Activated CD4-positive, alpha-beta memory T cell treated with anti-CD3 and anti-CD28 coated beads for 36 hours (primary cell): ENCODE measurements at places on chromosomes 13 and 19.
A peak's percentile ranks its signal among the peaks of the same experiment; 100 is the strongest.

DNA sequence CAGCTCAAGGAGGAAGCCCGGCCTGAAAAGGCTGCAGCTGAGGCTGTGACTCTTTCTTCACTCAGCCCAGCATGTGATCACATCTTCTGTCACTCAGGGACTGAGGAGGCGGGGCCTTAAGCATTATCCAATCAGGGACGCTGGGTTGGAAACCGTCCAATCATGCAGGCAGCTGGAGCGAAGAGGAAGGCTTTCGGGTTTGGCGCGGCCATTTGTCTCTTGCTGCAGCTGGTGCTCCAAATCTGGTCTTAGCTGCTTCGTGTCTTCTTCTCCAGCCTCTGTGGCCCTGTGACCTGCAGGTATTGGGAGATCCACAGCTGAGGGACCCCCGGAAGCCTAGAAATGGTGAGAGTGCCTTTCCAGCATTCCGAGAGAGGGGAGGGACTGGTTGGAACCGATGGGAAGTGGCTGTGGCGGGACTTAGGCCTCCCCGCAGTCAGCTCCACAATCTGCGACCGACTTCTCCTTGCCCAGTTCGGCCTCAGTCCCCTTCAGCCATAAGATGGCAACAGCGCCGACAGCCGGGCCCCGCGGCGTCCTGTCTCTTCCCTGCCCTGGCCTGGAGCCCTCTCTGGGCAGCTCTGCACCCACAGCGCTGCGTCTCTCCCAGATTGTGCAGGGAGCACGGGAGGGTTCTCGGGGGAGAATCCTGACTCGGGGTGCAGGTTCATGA, at the start of gene ZNF90:
Gene ZNF90 (plus strand): TSS at position 210 of the 673 bp plus-strand sequence. CDS start 133 bp downstream, at position 343.
- DNase-seq = peak; percentile 96

- no peak for DNase-seq
These were observed 24.4 kb upstream of the DCT start for GRCh38 chr13:94503851-94504250.

DNA sequence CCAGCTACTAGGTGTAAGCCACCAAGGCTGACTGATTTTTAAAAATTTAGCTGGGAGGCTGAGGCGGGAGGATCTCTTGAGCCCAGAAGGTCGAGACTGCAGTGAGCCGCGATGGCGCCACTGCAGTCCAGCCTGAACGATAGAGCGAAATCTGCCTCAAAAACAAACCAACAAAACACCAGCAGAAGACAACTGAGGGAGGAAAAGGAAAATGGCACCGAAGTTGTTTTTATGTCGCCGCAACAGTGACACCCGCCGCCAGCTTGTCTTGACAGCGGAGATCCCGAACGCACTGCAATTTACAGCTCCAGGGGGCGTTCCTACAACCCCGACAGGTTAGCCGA, 298 bp upstream of the FAM98C start:
- no peak for DNase-seq

- no peak for DNase-seq
These were observed 62.0 kb upstream of the EDNRB start for GRCh38 chr13:77980592-77980991.

DNA sequence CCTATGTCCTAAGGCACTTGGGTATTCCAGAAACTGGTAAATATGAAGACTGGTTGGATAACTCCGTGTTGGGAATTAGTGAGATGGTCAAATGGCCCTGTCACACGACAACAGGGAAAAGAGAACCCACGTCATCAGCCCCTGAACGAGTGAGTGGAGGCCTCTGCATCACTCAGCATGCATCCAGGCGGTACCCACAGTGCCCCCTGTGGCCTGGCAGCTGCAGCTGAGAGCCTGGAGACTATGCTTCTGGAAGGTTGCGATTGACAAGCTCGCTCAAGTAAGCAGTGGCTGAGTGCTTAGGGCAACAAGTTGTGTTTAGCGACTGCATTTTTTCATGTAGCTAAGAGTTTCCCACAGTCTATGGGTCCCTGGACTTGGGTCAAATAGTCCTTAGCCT, 55.9 kb downstream of the COL4A2 start:
- no peak for DNase-seq

DNA sequence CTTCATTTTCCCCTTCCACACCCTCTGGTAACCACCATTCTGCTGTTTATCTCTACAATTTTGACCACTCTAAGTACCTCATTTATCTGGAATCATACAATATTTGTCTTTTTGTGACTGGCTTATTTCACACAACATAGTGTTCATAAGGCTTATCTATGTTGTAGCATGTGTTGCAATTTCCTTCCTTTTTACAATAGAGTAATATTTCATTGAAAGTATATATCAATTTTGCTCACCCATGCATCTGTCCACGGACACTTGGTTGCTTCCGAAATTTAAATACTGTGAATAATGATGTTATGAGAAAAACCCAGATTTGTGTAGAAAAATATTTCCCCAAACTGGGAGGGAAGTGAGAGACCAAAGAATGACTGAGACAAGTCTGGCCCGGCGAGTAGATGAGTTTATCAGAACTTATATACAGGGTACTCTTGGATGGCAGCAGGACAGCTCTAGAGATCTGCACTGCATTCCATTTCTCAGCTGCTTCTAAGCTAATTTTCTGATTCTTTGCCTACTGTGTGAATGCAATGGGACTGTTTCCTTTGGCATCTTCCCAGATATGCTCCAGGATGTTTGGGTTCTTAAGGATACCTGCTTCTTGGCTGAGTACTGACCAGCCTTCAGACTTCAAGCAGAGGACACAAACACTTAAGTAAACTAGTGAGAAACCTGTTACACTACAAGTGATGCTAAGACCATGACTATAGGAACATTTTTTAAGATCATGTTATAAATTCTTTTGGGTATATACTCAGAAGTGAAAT, 834.0 kb upstream of the PCDH9 start:
- DNase-seq = no peak

DNA sequence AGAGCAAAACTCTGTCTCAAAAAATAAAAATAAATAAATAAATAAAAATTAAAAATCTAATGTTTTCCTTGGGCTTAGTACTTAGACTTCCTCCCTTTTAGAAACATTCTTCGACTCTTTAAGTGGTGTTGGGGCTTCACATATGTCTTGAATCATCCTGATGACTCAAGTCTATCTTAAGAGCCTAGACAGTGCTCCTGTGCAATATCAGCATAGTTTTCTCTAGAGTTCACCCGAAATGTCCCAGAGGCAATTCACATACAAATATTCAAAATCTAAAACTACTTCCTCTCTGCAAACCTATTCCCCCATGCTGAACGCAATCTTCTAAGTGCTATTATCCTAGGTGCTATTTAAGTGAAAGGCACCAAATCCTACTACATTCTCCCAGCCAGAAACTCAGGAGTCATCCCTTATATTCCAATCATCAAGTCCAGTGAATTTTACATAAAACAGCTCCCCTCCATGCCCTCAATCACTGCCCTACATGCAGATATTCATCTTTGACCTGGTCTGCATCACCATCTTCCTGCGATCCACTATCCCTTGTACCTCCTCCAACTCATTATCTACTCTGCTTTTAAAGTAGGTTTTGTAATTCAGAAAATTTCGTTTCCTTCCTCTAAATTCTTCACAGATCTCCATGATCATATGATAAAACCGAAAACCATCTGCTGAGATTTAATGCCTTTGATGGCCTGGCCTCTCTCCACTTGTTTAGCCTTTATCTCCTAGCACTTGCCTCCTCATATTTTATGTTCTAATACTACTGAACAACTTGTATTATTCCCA, 102.7 kb downstream of the ELF1 start:
- DNase-seq = no peak

DNA sequence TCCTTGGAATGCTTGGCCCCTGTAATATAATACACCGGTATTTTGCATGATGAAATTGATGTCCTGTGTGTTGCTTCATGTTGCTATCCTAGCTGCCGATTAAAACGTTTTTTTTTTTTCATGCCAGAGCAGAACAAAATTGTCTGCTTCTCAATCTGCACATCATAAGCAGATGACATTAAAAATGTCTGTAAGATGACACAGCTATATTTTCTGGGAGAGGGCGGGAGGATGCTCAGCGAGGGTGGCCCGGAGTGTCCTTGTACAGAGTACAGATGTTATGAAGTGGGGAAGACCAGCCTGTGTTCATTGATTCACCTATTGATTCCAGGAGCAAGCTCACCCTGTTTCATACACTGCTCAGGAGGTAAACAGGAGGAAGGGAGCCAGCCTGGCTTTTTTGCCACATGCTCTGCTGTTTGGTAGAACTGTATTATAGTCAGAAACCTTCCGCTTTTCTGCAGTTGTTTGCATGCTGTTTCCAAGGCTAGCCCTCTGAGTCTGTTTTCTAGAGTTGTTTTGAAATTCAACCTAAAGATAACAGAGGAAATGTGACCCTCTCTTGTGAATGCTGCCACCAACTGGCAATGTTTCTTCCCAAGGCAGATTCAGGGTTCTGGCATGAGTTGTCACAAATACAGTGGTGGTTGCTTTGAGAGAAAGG, 4.7 kb upstream of the IRS2 start:
- DNase-seq = peak; percentile 40

GRCh38 chr13:75414036-75414827, 67.7 kb downstream of the TBC1D4 start:
- DNase-seq = no peak

DNA sequence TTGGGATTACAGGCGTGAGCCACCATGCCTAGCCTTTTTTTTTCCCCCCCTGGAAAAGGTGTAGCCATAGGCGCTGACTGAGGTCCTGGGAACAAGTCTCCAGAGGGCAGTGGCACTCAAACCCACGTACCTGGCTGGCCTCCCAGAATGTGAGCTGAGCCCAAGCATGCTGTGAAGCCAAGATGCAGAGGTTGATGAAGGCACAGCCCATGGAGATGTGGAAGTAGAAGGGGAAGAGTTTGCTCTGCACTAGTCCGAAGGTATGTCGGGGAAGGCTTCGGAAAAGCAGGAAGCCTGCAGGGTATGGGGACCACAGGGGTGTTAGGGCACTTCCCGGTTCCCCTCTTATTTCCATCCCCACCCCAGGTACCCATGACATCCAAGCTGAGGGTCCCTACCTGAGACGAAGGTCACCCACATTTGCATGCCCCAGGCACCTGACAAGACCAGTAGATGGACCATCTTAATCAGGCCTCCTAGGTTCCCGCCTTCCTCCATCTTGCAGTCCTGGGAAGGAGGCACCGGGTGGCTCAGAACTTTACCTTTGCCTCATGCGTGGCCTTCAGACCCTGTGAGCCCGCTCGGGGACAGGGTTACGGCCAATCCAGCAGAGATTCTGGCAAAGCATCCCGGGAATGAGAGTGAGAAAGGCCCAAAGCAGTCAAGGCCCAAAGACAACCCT, 805 bp downstream of the TMEM205 start:
- DNase-seq = no peak

- DNase-seq = no peak
These were observed 76.0 kb upstream of the TSC22D1 start for GRCh38 chr13:44652168-44652567.

DNA sequence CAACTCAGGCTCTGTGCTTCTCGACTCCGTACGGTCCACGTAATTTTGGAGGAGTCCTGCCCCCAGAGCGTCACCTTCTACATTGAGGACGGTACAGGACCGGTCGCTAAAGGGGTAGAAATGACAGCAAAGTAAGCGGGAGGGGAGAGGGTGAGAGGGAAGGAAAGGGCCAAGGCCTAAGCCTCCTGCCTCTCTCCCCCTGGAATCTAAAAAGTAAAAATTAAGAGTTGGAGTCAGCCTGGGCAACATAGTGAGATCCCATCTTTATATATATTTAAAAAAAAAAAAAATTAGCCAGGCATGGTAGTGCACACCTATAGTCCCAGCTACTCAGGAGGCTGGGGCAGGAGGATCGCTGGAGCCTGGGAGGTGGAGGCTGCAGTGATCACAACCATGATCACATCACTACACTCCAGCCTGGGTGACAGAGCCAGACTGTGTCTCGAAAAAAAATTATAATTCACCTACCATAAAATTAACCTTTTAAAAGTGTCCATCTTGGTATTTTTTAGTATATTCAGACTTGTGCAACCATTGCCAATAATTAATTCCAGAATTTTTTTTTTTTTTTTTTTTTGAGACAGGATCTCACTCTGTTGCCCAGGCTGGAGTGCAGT, 12.6 kb downstream of the SLC1A5 start:
- no peak for DNase-seq

- DNase-seq = no peak
These were observed 434.5 kb downstream of the PCDH9 start for GRCh38 chr13:66795636-66796035.

DNA sequence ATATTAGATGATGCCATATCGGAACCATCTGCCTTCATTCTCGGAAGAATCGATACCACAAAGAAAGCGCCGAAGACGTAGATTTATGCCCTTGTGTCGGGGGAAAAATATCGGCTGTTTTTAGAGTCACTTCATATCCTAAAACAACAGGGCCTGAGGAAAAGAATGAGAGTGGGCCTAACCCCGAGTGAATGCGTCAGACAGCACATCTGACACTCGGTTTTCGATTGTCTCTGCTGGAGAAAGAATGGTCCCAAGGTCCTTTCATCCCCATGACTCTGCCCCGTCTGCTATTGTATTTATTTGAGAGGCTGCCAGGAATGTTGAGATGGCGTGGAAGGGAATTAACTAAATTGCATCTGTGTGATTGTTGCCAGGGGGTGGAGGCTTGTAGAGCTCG, 46.1 kb downstream of the CHST8 start:
- DNase-seq = no peak

- no peak for DNase-seq
These were observed 27.0 kb upstream of the OLFM4 start for GRCh38 chr13:53001444-53002225.

- no peak for DNase-seq
These were observed 158.3 kb downstream of the FOXO1 start for GRCh38 chr13:40508127-40508526.

DNA sequence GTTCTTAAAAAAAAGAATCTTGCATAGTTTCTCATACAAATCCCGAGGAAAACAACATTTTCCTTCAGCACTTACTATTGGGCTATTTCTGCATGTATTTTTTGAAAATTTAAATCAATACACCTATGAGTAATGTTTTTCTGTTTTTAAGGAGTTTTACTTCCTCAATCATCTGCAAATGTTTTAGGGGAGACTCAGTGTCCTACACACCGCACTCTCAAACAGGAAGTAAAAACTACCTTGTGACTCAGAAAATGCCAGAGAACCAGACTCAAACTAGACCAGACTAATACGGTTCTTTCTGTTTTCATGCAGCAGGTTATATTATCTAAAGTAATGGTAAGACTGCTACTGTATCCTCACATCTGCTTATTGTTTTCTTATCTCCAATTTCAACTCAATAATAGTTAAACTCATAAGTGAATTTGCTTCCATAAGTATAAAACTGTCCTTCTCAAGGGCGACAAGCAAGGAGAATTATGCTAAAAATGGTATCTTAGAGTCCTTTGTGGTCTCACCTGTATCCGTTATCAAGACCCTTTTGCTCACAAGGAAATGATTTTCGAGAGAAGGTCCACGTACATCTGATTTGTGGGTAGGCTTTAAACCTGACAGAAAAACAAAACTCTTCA, 52.5 kb downstream of the FLT3 start:
- no peak for DNase-seq

- no peak for DNase-seq
These were observed 817.2 kb downstream of the SLITRK1 start for GRCh38 chr13:83065108-83065507.

GRCh38 chr19:1063030-1063908, 3.7 kb upstream of the ARHGAP45 start:
- DNase-seq = peak; percentile 86
